NCI-H460 (cell line): ENCODE measurements at places on chromosomes 11 and 22. TPM values are rescaled to one million over a fixed set of nuclear protein-coding genes. Genes with fewer than 3 reads are reported as not detected.

- no peak for DNase-seq
Observed at GRCh38 chr11:61009392-61010275, 38.2 kb downstream of the CD6 start.

DNA sequence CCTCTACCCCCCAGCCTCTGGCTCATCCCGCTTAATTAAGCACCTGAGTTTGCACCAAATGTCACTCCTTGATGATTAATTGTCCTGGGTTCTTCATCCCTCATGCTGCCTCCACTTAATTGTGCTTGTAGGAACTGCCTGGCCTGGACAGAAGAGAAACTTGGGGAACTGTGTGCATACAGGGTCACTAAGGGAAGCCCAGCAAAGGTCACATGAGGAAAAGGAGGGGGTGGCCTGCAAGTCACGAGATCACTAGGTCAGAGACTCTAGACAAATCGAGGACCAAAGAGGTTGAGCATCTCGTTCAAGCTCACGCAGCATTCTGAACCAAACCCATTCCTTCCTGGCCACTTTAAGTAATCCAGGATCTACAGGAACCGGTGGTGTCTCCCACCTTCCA is 75.8 kb downstream of the PDE2A start:
- DNase-seq = no peak

GRCh38 chr11:62150887-62151736 is 27.3 kb downstream of the INCENP start:
- DNase-seq = no peak

- DNase-seq = no peak
Observed at GRCh38 chr22:44032126-44032730, 8.1 kb downstream of the PARVB start.

GRCh38 chr11:8097468-8097867 is 16.5 kb downstream of the TUB start:
- DNase-seq = no peak

DNA sequence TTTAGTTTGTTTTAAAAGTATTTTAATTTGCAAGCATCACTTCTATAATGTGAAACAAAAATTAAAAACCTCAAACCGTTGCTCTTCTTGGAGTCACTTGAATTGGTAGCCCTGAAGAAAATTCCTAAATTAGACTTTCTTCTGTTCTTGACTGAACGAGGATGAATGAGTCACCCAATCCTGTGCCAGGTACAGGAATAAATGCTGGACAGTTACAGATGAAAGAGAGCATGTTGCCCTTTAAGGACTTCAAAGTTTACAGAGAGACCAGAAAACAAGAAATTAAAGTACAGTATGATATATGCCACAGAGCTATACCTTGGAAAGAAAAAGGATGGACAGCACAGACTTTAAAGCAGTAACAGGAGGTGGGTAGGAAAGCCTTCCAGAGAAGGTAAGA is 41.3 kb upstream of the CXCR5 start:
- no peak for DNase-seq

DNA sequence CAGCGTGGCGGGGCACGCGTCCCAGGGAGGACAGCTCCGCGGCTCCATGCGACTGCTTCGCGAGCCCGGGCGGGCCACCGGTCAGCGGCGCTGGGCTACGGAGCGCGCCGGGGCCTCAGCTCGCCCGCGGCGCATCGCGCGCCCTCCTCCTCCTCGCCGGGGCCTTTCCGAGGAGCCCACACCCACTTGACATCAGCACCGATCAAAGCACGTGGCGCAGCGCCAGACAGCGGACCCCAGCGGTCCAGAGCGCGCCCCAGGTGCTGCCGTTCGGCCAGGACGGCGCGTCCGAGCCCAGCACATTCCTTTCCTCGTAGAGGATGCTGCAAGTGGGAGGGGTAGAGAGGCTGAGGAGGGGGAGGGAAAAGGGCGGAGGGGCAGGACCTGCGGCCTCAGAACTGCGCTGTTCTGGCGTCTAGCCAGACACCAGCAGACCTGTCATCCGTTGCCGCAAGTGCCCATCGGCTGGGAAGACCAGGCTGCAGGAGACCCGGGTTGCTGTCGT is 88.6 kb downstream of the PLEKHA7 start:
- DNase-seq = no peak

GRCh38 chr11:122701143-122701542 is 45.6 kb downstream of the UBASH3B start:
- no peak for DNase-seq

- no peak for DNase-seq
Observed at GRCh38 chr11:93196816-93197379, 893 bp downstream of the SLC36A4 start.

DNA sequence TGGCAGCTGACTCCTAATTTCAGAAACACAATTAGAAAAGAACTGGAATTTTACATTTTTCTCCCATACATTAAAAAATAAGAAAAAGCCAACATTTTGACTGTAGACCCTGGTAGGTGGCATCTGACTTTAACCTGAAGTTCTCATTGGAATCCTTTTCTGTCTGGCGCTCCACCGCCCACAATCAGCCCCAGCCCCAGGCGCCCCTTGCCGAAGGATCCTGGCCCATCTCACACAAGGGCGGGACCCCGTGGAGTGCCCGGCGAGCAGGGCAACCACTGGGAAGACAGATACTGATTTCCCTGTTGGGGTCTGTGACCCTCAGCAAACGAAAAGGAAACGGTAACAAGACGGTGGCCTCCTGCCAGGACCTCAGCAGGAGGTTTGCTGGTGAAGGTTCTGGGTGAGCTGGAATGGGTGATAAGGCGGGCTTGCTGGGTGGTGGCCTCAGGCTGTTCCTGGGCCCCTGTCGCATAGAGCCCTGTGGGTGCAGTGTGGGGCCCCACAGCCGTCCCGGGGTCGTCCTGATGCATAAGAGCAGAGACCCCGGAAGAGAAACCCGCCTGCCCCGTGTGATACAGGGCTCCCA is 15.7 kb downstream of the TSPO start:
- no peak for DNase-seq

DNA sequence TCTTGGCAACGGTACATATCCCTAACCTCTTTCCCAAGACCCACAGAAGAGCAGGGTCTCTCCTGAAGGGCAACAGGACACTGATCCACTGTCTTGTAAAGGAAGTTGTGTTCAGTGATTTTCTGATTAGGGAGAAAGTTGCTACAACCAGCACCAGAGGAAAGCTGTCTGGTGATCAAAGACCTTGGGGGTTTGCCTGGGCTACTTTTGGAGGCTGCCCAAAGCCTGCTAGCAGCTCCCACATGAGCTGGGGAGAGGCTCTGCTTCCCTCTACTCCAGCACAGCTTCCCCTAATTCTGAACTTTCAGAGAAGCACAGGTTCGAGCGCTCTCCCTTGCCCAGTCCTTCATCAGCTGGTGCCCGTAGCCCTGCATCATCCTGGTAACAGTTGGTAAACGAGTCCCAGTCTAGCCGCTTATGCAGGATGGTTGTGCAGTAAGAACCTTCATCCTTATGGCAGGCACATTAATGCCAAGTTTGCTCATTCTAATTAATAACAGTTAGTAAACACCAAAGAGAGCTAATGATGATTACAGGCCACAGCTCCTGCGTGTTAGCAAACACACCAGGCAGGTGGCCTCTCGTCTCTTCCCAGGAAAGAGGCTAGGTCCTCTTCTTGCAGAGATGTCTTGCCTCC is 173.1 kb downstream of the NTM start:
- DNase-seq = no peak

- DNase-seq = no peak
Observed at GRCh38 chr11:87176044-87176443, 138.3 kb downstream of the TMEM135 start.

DNA sequence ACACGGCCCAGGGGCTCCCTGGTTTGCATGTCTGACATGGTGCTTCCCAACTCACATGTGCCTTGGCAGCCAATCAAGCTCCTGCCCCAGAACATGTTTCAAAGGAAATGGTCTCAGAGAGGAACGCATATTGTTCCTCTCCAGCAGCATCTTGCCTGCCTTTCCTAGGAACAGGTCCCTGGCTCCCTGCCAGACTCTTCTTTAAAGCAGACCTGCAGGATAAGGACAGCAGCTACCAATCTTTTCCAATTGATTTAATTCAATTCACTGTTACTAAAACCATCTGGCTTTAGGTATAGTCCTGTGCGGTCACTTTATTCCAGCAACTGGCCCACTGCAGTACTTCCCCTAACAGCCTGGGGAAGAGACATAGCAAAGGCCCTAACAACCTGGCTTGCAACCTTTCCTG is 79.9 kb downstream of the AMBRA1 start:
- DNase-seq = no peak

DNA sequence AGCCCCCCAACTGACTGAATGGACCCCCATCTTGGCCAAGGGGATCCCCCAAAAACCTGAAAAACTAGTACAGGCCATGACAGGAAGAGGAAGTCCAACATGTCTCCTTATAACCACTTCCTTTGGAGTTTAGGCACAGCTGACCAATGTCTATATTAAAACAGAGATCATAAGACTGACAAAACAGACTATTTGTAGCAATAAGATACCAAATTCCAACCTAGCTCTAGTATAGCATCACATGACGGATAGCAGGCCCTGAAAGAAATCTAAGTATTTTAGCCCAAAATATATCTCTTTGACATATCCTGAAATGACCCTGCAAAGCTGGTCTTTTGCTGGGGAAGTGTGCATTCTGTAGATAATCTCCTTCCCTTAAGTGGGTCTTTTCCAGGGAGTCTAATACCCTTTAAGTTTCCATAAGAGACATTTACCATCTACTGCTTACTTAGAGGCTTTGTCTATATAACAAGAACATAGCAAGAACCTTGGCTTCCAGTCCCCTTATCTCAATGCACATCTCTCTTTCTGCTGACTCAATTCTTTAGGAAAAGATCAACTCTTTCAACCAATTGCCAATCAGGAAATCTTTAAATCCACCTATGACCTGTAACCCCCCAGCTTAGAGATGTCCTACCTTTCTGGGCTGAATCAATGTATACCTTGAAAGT is 34.9 kb upstream of the ACER3 start:
- DNase-seq = no peak

DNA sequence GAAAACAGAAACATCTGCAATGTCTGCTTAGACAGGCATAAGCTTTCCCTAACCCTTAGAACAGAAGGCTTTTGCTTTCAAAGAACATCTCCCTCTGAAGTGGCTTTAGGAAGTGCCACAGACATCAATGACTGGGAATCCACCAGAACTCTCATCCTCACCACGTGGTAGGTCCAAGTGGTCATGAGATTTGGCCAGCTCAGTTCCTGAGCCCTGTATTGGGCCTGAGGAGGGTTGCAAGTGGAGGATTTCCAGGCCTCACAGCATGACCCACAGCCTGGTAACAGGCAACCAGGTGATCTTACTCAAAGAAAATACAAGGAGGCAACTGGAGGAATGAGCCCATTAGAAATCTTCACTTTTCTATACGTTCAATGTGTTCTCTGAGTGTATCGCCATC is 1.6 kb downstream of the CASP1 start:
- DNase-seq = no peak

DNA sequence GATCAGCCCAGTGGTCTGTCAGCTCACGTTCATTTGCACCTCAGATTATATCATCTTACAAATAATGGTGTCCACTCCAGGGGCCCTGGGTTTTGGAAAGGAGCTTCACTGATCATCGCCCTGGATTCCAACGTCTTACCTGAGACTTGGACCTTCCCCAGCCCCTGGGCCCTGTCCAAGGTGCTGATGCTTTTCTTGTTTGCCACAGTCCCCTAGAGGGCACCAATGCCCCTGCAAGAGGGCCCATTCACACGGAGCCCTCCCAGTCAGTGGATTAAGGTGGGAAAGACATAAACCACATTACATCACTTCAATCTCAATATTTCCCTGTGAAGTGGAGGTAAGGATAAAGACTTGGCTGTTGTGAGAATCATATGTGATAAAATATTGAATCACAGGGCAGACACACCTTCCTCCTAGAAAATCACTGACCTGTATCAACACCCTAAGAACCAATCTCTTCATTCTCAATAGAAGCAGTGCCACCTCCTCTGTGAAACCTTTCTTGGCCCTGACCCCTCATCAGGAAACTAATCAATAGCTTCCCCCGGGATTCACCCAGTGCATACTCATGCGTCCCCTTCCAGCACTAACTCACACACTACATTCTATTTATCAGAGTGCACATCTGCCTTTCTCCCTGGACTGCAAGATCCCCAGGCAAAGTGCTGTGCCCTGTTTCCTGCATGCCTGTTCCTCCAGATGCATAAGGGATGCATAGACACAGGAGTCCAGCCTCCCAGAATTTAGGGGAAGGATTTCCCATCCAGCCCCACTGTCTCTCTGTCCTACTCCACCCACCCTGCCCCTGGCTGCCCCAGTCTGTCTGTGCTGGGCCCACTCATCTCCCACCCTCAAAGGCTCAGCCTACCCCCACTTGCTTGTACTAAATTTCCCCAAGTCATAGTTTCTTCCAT is 167.0 kb downstream of the BUD13 start:
- peak; percentile 28 for DNase-seq

GRCh38 chr22:37669586-37669985 is 5.8 kb upstream of the LGALS1 start:
- DNase-seq = no peak

DNA sequence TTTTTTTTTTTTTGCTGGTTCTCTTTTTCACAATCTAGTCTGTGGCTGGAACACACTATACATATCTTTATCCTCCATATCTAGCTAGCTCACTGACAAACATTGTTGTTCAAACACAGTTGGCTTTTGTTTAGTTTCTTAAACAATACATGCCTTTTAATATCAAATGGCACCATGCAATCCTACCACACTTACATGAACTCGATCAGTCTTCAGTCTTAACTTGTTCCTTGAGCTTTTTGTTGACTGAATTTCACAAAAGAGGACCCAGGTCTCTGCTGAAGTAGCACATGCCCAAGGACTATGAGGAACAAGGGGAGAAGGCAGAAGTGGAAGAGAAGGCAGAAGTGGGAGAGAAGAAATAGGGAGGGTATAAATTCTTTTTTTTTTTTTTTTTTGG is 25.5 kb downstream of the TMEM123 start:
- DNase-seq = no peak

DNA sequence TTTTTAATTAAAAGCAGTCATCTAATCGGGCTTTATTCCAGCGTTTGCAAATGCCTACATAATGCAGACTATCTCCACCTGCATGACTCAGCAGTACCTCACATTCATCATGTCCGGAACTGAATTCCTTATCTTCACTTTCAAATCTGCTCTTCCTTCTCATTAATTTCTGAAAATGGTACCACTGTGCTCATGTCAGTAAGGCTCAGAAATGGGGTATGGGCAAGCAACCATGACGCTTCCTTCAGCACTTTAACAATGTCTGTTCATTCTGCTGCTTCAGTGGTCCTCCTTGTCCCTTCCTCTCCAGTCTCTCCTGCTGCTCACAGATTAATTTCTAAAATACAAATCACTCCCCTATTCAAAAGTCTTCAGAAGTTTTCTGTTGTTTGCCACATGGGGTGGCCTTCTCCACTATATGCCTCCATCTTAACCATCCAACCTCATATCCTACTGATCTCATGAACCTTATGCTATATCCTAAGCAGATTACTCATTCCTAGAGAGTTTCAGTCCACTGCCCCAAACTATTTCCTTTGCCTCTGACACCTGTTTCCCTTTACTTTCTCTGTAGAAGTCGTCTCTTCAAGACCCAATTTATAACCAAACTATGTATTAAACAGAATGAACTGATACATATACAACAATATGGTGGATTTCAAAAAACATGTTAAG is 7.0 kb downstream of the GTF2H1 start:
- DNase-seq = peak; percentile 40

GRCh38 chr22:46546466-46547178 is 9.2 kb upstream of the CELSR1 start:
- DNase-seq = no peak

The TBX1 gene
- 2.6 and 3.3 TPM in 2 replicates for total RNA-seq

The MUC2 gene
- not detected in 2 replicates for total RNA-seq

The ROBO4 gene
- total RNA-seq = not detected in 2 replicates

The STIM1 gene
- total RNA-seq = 11.0 and 11.4 TPM in 2 replicates

The CCDC89 gene
- not detected in 2 replicates for total RNA-seq

The SGSM1 gene
- 0.26 and 1.1 TPM in 2 replicates for total RNA-seq

The LINC01488 gene
- total RNA-seq = not detected in 2 replicates

The TCN1 gene
- total RNA-seq = not detected in 2 replicates
